Stimulated activated naive CD8-positive, alpha-beta T cell treated with anti-CD3 and anti-CD28 coated beads, Interleukin-15, amount 100 ng/mL, for 72 hours (primary cell): ENCODE measurements at places on chromosomes 6 and 20.
A peak's percentile ranks its signal among the peaks of the same experiment; 100 is the strongest.

DNA sequence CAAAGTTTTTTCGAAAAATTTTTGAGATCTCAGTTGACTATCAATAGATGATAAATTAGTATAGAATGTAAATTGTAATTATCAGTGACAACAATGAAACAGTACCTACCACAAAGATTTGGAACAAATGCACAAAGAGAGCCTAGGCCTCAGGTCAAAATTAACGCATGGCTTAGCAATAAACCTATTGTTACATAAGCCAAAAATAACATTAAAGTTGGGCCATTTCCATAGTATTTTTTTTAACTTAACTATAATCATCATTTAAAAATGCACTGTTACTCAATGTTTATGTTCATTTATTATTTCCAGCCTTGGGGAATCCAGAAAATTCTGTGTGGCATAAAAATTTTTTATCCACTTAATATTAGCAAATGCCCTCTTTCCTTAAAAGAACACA lies 117.0 kb downstream of the EPB41L2 start:
- no peak for DNase-seq

GRCh38 chr6:124479991-124480430 lies 482.2 kb upstream of the RNF217 start:
- no peak for DNase-seq

DNA sequence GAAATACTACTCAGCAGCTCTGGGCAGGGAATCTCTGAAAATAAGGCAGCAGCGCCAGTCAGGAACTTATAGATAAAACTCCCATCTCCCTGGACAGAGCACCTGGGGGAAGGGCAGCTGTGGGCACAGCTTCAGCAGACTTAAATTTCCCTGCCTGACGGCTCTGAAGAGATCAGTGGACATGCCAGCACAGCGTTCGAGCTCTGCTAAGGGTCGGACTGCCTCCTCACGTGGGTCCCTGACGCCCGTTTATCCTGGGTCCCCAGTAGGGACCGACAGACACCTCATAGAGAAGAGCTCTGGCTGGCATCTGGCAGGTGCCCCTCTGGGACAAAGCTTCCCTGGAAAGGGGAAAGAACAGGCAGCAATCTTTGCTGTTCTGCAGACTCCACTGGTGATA lies 59.0 kb downstream of the COL21A1 start:
- no peak for DNase-seq

DNA sequence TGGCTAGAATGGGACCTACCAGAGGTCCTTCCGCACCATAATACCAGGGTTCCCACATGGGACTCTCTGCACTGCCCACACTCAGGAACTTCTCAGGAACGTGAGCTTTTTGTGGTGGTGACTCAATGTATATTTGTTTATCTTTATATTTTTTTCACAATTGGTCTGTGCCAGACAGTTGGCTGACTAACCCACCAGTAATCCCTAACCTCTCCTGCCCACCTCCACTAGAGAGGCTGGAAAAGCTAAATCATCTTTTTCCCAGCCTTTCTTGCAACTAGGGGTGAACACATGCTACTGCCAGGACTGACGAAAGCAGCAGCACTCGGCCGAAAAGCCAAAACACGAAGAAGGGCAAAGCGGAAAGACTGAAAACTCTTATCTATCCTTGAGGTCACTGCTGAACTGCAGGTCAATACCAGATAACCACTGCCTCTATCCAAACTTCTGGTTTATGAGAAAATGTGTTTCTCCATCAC lies 112.9 kb downstream of the TRERF1 start:
- DNase-seq, result no peak

GRCh38 chr6:163668061-163668426 lies 253.5 kb downstream of the QKI start:
- DNase-seq, result no peak

DNA sequence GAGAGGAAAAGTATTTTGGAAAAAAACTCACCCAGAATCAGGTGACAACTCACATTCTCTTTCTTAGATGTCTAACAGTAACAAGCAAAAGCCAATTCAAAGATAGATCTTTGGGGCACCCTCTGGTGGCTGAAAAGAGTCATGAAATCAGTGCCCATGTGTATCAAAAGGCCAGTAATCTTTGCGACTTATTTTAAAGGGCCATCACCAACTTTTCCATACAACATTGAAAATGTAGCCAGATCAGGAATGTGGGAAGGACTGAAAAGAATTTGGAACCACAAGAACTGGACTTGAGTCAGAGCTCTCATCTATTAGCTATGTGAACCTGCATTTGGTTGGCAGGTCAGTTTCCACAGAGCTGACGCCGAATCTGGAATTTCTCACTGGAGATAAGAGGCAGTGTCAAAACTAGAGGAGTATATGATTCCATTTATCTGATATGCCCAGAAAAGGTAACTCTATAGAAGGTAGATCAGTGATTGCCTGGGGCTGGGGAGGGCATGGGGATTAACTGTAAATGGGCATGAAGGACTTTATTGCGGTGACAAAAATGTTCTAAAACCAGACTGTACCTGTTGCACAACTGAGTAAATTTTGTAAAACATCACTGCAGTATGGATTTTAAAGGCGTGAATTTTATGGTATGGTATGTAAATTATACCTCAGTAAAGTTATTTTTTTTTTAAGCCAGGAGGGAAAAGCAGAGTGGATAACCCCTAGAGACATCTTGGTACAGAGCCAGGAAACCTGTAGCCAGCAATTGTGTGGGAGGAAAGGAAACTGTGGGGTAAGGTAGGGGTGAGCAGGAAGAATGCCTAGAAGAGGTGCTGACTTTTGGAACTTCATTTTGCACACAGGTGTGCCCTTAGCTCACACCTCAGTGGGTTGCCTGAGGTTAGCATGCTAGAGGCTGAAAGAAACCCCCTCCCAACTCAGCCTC lies 117.1 kb upstream of the ASF1A start:
- DNase-seq, result peak; percentile 71

GRCh38 chr20:48025661-48026060 lies 240.4 kb upstream of the SULF2 start:
- DNase-seq, result no peak

- no peak for DNase-seq
Measured at GRCh38 chr6:144234399-144234798, 50.7 kb upstream of the UTRN start.

DNA sequence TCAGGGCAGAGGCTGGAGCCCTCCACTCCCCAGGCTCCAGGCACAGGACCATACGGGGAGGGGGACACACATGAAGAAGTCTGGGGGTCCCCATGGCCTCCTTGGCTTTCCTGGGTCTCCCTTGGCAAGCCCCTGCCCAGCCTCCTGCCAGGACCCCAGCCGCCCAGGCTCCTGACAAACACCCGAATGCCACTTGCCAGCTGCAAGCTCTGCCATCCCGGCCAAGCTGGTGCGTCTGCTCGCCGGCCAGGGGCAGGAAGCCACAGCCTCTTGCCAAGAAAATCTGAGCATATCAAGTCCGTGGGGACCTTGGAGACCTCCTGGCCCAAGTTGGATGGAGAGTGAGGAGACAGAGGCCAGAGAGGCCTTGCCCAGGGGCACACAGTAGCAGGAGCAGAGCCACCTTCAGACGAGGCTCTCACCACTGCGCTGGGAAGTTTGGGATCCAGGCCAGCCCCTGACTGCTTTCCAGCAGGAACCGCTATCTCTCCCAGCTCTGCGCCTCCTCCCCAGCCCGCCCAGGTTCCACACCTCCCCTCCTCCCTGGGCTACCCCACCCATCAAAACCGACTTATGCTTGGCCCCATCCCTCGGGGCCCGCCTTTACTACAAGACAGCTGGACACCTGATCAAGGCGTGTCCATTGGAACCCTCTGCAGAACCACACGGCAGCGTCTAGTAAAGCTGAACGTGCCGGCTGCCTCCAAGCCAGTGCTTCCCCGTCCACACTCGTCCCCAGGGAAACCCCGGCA lies 80.2 kb downstream of the GRM4 start:
- DNase-seq, result no peak

DNA sequence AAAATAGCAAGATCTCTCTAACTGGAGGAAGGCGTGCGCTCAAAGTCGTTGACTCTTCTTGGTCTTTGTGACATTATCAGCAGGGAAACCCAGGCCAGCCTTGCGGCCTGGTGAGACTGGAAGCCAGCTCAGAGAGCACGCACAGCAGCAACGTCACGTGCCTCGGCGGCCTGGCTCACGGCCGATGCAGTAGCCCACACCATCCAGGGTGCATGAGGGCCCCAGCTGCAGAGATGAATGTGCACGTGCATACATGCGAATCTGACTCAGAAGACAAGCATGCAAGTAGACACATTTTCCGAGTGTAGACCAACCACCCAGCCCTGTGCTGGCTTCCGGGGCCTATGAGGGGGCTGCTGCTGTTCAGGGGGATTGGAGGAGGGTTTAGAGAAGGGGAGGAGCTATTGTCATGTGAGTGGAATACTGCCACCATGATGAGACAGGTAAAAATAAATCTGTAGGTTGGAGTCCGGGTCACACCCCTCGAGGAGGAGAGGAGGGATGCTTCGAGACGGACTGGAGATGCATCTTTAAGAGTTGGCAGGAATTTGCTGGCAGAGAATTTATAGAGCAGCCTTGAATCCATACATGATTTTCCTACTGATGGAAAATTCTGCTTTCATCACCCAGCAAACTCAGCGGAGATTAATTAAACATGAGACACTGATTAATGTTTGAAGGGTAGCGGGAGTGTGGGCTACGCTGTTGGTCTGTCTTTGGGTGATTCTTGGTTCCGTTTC lies 388.2 kb downstream of the CDH4 start:
- DNase-seq, result no peak

- DNase-seq, result no peak
Measured at GRCh38 chr6:64988148-64988547, 718.9 kb downstream of the EYS start.

- no peak for DNase-seq
Measured at GRCh38 chr6:36888654-36889481, 3.1 kb downstream of the C6orf89 start.

DNA sequence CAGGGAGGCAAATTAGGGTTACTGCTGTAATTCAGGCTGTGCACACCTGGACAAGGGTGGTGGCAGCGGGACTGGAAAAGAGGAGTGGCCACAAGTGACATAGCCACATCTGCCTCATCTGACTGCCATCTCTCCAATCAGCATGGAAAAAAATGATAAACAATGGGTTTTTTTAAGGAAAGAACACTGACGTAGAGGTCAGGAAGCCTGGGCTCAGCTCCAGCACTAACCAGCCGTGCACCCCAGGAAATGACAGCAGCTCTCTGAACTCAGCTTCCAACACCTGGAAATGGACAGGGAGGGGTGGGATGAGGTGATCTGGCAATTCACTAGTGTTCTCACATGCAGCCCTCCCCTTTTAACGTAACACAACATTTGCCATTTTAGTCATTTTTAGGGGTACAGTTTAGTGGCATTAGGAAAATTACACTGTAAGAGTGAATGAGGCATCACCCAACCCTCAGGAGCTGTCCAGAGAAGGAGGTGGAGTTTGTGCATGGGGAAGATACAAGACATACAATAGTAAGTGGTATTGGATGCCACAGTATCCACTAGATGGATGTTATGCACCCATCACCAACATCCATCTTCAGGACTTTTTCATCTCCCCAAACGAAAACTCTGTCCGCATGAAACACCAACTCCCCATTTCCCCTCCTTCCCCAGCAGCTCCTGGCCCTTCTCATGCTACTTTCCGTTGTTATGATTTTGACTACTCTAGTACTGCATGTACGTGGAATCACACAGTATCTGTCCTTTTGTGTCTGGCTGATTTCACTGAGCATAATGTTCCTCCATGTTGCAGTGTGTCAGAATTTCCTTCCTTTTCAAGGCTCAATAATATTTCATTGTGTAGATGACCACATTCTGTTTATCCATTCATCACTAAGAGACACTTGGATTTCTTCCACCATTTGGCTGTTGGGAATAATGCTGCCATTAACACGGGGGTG lies 215.5 kb upstream of the ECI2 start:
- no peak for DNase-seq

DNA sequence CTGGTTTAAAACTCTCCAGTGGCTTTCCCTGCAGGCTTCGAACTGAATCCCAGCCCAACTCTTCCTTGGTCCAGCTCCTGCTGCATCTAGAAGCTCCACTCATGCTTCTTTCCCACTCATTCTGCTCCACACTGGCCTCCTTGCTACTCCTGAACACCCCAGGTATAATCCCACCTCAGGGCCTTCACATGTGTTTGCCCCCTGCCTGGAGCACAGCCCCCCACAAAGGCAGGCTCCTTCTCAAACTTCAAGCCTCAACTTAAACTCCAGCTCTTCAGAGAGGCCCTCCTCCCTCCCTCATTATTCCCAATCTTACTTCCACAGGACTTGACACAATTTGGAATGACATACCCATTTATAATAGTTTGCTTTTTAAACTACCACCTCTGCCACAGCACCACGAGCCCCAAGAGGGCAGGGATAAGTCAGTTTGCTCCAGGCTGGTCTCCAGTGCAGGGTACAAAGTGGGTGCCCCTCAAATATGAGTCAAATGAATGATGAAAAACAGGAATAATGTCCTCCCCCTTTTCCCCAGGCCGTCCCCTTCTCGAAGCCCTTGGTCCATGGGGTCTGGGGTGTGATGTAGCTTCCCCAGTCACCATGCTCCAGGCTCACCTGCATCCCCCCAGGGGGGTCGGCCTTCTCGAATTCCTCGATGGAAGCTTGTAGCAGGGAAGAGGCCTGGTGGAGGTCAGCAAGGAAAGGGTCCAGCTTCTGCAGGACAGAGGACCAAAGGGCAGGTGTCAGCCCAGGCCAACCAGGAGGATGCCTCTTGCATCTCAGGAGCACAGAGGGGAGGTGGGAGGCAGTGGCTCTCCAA lies 37.4 kb downstream of the KIAA1755 start:
- no peak for DNase-seq

DNA sequence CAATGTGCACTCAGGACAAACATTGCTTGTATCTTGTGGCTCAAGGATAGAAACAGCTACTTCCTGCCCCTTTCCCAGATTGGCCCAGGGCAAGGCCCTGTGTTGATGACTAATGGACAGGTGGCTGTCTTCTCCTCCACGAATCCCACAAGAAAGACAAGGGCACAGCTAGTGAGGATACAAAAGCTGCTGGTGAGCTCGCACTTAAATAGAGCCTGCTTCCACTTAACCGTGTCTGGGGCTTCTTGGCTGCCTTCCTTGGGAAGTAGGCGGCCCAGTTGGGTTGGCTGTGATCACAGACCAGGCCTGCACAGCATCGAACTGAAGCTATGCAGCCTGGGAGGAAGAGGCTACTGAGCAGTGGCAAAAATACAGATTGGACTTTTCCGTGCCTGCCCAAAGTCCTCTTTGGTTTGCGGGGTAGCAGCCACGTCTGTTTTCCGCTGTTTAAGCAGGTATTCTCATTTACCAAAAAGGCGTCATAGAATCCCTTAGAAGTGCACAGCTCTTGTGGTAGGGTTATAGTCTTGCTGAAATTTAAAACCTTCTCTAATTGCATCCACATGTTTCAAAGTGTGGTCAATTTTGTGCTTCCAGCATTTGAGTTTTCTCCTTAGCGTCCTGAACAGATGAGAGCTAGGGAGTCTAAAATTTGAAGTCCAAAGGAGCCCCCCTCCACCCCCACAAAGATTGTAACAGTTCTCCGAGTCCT lies 23.0 kb upstream of the NAA20 start:
- no peak for DNase-seq
